ENCODE measurements at places on chromosomes 3 and 15. TPM values are rescaled to one million over a fixed set of nuclear protein-coding genes. Genes with fewer than 3 reads are reported as not detected.

IMP3 gene
- 85.3 TPM for total RNA-seq

TRIM42 gene
- not detected for total RNA-seq

BFSP2 gene
- not detected for total RNA-seq

SLC28A1 gene
- not detected for total RNA-seq

ZNF770 gene
- 22.0 TPM for total RNA-seq

All from SJSA1 (cell line).